Left ventricle myocardium inferior (tissue), 1 donor: ENCODE measurements at places on chromosomes 1 and 21. TPM values are rescaled to one million over a fixed set of nuclear protein-coding genes. Genes with fewer than 3 reads are reported as not detected.

SLFNL1 gene
- 0.16 TPM for total RNA-seq

SAMD11 gene
- total RNA-seq: 2.4 TPM

GRCh38 chr1:33275195-33275594, 18.9 kb downstream of the ZNF362 start:
- DNase-seq: no peak

MASP2 gene
- not detected for total RNA-seq

FCRL5 gene
- not detected for total RNA-seq

GRCh38 chr1:53413175-53414001, 45.8 kb upstream of the DMRTB1 start:
- no peak for DNase-seq

GRCh38 chr1:77282187-77282865, 507 bp downstream of the AK5 start:
- DNase-seq: no peak
